Thoracic aorta (tissue), 2 donors: ENCODE measurements at places on chromosomes 4 and X. TPM values are rescaled to one million over a fixed set of nuclear protein-coding genes. Genes with fewer than 3 reads are reported as not detected.

GRCh38 chr4:83712890-83713289, 177.0 kb downstream of the GPAT3 start:
- no peaks in the 10 kb centered on the region for H3K36me3 ChIP-seq
- no peaks in the 10 kb centered on the region for H3K27me3 ChIP-seq
- no peak overlapping the region for H3K4me3 ChIP-seq
- H3K27ac ChIP-seq, result no peak overlapping the region
- DNase-seq, result no peak

- H3K4me1 ChIP-seq, result no peaks in the 10 kb centered on the region
- no peak for DNase-seq
- H3K27me3 ChIP-seq, result no peaks in the 10 kb centered on the region
- H3K27ac ChIP-seq, result no peak overlapping the region
- H3K4me3 ChIP-seq, result no peak overlapping the region
These were observed 101.7 kb upstream of the FRG1 start for GRCh38 chr4:189838821-189839497.

DUSP21 gene
- total RNA-seq, result not detected

FMR1 gene
- 44.3 TPM for total RNA-seq
